ENCODE measurements at places on chromosomes 1 and 21.

DNA sequence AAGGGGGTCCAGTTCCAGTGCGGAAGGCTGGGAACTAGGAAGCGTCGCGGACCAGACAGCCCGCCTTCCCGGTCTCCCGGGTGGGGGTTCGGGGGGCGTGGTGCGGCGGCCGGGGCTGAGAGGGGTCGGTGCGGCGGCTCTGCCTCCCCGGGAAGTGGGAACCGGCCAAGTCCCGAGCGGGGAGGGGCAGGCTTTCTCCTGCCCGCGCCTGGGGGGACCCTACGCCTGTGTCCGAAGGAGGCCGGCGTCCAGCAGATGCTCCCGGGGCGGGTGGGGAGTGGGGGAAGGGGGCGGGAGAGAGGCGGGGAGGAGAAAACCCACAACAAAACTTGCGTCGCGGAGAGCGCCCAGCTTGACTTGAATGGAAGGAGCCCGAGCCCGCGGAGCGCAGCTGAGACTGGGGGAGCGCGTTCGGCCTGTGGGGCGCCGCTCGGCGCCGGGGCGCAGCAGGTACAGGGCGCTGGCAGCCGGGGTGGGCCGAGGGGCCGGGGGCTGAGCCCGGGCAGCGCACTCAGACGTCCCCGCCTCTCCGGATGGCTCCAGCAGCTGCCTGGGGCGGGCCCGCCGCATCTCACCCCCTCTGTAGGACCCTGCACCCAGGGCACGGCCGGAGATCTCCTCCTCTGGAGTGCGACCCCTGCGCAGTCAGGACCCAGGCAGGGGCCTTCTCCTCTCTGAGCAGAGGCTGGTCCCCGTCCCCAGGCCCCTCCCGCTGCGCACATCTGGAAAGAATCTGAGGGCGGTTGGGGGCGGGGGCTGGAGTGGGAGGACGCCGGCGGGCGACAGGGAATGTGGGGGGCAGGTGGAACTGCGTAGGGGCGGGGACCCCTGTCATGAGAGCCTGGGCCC, at the start of gene PODN:
Gene PODN (plus strand): TSS at position 355 of the 849 bp plus-strand sequence. CDS start 7,643 bp downstream, outside the sequence.
- DNase-seq = no peak

DNA sequence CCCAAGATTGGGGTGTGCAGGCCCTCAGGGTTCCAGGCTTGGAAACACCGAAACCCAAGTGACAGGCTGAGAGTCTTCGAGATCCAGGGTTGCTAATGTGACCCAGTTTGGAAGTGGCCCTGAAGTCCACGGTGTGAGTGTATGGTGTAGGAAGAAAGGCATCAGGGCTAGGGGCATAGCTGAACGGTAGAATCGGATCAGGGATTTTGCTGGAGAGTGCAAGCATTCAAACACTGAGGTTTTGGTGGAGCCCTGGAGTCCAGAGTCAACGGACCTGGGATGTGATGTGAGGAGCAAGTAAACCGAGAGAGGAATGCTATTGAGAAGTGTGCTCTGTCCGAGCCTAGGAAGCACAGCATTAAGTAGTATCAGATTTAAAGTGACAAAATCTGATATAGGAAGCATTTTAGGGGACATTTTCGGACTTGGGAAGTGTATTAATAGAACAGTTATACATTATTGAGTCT, 958 bp downstream of the NFYC start:
- DNase-seq = no peak

DNA sequence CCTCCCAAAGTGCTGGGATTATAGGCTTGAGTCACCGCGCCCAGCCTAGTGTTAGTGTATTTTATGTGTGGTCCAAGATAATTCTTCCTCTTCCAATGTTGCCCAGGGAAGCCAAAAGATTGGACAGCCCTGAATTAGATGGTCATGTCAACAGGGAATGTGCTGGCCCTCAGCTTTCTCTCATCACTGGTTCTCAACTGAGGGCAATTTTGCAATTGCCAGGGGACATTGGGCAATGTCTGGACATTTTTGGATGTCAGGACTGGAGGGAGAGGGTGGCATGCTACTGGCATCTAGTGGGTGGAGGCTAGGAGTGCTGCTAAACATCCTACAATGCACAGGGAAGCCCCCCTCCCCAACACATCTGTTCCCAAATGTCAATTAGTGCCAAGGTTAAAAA, 95.0 kb downstream of the LAMC2 start:
- no peak for DNase-seq

GRCh38 chr21:44983421-44984206, 43.8 kb downstream of the SLX9 start:
- DNase-seq = no peak

DNA sequence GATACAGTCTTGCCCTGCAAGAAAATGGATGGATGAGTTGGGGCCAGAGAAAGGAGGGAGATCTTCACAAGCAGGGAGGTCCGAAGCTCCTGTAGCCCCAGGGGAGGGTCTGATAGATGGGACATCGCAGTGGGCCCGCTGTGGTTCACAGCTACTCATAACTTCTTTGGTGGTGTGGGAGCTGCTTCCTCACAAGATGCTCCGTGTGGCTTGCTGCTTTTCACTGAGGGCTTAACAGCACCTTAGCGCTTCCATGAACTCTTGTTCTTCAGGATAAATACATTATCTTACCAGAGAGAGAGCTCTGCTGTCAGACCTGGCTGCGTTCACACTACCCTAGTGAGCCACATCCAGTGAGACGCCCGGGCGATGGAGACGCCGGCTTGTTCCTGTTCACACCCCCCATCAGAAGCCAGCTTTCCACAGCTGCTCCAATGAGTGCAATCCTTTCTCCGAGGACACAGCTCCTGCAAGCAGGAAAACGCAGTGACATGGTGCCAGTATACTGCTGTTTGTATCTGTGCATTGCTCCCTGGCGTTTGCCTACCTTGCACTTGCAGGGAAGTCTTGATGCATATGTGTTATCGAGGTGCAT, 599.8 kb downstream of the AJAP1 start:
- no peak for DNase-seq
